ENCODE measurements at places on chromosomes 11 and 22.

GRCh38 chr11:12359761-12360160 is 17.6 kb upstream of the PARVA start:
- DNase-seq: no peak

DNA sequence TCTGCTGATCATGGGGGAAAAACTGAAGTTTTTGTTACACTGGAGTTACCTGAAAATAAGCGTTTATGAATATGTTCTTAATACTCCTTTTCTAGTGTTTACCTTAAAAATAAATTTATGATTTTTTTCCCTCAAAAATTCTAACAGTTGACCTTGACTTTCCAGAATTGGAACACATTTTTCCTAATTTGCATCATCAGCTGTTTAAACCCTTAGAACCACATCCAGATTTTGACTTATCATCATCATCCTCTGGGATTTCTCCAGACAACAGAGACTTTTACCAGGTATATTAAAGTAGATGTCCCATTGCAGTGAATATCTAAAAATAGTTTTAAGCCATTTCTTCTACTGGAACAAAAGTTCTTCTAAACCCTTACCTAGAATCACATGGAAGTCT is 17.2 kb downstream of the TAF1D start:
- DNase-seq: no peak

- DNase-seq: no peak
These were observed 73.2 kb upstream of the PRR5 start for GRCh38 chr22:44628835-44629234.

- DNase-seq: no peak
These were observed 268.6 kb downstream of the TBC1D22A start for GRCh38 chr22:47030881-47031627.

DNA sequence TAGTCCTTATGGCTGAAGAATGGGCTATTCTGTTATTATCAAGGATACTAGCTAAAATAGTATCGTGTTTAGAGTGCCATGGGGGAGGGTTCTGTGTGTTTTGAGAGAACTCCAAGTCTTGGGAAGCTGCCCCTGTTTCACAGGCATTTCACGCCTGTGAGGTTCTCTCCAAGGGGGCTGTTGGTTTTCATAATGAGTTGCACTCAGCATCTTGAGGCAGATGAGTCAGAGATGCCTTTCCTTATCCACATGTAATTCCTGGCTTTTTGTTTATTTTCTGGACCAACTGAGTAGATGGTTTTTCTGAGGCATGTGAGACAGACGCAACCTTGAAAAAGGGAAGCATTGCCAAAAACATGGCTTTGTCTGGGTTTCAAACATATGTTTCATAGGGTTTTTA is 203.7 kb downstream of the ARHGAP42 start:
- DNase-seq: no peak

DNA sequence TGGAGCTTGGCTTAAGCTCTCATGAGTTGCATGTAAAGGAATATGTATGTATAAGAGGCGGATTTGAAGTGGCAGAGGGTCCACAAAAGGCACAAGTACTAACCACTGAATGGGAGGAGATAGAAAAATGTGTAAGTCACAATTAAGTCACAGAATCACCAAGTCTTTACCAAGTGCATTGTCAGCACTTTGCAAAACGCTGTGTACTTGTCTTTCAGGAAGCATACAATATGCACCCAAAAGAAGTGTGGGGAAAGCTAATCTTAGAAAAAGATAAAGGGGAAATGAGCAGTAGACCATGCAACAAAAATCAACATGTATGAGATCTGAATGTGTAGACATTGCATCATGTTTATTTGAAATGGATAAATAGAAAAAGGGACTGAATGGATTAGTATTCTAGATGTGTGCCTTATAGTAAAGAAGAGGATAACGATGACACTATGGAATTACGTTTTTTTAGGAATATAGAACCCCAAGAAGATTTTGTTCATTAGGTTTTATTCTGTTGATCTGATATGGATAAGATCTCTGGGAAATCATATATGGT is 4.5 kb downstream of the CNTF start:
- no peak for DNase-seq

DNA sequence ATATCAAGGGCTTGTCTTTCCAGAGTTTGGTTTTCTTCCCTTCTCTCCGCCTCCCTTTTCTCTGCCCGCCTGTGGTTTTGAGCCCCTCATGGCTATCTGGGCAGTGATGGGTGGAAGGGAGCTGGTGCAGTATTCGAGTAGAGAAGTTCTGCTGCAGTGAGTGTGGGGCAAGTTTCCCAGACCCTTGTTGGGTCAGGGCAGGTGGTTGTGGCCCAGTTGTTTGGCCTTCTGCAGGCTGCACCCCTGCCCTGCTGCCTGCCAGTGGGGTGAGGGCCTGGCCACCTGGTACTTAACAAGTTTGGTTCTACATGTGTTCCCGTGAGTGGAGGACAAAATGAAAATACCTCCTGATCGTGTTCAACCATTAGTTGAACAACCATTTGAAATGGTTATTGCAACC is 65.2 kb downstream of the PTPRJ start:
- no peak for DNase-seq

DNA sequence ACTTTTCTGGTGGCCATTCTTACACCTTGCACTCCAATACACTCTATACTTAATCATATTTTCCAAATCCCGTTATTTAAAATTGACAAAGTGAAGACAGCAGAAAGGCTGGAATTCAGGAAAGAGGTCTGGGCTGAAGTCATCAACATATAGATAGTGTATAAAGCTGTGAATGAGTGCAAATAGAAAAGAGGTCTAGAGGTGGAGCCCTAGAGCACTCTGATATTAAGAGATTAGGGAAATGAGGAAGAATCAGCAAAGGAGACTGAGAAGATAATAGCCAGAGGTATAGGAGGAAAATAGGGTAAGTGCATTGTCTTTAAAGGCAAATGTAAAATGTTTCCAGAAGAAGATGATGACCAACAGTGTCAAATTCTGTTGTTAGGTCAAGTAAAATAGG is 7.9 kb downstream of the CTR9 start:
- no peak for DNase-seq

GRCh38 chr11:1049431-1049891 is 12.9 kb upstream of the MUC6 start:
- DNase-seq: no peak

DNA sequence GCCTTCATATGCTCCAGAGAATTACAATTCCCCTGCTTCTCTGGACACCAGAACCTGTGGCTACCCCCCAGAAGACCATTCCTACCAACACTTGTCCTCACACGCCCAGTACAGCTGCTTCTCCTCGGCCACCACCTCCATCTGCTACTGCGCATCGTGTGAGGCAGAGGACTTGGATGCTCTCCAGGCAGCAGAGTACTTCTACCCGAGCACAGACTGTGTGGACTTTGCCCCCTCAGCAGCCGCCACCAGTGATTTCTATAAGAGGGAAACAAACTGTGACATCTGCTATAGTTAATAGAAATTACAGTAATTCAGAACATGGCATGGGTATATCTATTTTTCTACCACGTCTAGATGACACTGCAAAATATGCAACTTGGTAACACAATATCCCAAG is 9.8 kb downstream of the POU2AF3 start:
- DNase-seq: no peak

Measured in ecto neural progenitor cell (in vitro differentiated cells).